ENCODE measurements at places on chromosomes 11 and 22.
A peak's percentile ranks its signal among the peaks of the same experiment; 100 is the strongest.

GRCh38 chr11:26244207-26244606, 87.7 kb upstream of the ANO3 start:
- DNase-seq: no peak

GRCh38 chr11:63614136-63614671, at the start of gene PLAAT3:
TSS of gene PLAAT3 (minus strand) at chr11:63614433. CDS start at chr11:63614014, 419 bp downstream.
- DNase-seq: peak; percentile 11

DNA sequence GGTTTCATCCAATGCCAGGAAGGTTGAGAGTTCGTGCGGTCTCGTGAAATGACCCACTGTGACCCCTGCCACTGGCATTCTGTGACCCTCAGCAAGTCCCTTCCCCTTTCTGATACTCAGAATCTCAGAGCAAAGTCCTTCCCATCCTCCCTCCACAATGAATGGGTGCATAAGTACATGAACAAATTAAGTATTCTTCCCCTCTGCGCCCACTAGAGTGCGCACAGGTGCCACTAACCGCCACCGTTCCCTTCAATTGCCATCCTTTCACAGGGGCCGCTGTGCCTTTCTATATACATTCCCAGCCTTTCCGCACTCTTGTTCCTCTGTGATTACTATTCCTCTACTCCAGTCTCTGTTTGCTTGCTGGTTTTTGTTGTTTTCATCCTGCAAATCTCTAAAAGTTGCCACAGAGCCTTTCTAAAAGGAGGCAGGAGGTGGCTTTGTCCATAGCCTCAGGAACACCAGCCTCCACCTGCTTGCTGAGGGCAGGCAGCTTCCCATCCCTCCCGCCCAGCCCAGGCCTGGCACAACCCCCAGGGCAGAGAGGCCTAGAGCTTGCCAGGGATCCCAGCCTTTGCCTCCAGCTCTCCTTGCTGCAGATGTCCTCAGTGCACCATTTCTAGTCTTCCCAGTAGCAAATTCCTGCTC, 6.7 kb upstream of the AP1B1 start:
- peak; percentile 41 for DNase-seq

DNA sequence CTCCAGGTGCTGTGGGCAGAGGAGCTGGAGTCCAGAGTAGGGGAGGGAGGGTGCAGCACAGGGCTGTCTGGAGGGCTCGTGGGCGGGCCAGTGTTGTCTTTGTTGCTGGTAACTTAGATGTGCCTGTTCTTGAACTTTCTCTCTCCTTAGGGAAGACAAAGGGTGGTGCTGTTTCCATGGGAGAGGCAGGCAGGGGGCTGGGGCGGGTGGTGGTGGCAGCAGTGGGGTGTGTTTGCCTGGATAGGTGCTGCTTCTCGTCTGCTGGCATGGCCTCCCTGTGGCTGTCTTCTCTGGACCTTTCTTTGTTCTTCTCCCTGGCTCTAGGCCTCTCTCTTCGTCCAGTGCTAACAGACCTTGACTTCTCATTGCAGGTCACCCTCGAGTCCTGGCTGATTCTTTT, 8.5 kb downstream of the SIDT2 start:
- DNase-seq: no peak

DNA sequence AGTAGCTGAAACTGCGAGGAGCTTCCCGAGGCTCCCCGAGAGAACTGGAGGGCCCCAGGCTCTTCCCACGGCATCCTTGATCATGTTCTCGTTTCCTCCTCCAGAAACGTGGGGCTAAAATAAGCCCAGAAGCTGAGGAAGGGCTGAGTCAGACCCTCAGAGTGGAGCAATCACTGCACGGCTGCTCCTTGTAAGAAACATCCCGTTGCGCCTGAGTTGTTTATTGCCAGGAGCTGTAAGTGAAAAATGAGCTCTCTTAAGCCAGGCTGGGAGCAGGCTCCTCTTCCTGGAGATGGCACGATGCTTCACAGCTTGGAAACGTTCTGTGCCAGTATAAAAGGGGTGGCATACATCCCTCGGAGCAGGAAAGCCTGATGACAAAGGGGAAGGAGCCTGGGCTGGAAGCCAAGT, 47.3 kb upstream of the SYN3 start:
- no peak for DNase-seq

- DNase-seq: no peak
These were observed 7.6 kb upstream of the SEPTIN5 start for GRCh38 chr22:19706661-19707151.

DNA sequence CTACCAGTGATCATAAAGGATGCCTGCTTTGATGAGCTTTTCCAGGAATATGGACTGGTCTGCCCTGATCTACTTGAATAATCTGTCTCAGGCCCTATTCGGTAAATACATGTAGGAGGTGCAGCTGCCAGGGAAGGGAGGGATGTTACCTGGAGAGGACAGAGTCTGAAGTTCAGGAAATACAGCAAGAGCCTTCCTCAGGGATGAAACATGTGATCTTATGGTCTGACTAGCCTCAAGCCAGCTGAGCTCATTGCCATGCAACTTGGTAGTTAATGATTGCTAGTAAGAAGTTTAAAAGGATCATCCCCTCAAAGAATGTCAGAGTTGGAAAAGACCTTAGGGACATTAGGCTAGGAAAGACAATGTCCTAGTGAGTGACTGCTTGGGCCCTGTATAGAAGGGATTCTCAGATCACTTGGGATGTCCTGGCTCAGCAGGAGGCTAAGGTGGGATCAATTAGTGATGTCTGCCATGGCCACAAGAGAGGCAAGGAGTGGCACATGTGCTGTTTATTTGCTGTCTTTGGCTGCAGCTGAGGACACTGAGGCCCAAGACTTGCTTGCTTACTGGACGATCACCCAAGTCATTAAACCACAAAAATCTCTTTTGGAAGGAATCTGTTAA, 18.5 kb downstream of the PTPRJ start:
- DNase-seq: no peak

- no peak for DNase-seq
These were observed 29.8 kb downstream of the NECTIN1 start for GRCh38 chr11:119699227-119699626.

GRCh38 chr11:34468209-34468841, 29.6 kb downstream of the CAT start:
- DNase-seq: no peak

DNA sequence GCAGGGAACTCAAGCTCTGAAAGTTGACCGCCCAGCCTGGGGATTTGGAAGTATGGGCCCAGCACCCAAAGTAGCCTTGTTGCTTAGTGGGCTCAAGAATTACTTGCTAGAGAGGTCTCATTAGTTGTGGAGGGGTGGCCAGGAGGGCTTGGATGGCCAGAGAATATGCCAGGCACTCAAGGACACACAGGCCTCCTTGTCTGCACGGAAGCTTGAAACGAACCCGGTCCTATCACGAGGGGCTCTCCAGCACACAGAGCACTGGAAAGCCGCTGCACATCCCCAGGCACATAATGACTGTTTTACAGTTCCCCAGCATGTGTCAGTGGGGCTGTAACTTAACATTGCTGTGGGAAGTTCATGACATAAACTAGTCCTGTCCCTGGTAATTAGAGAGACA, 55.9 kb downstream of the NAT10 start:
- no peak for DNase-seq

- DNase-seq: no peak
These were observed 117.1 kb downstream of the LDLRAD3 start for GRCh38 chr11:36060926-36061325.

GRCh38 chr11:67645521-67646461, 4.7 kb downstream of the ACY3 start:
- no peak for DNase-seq

DNA sequence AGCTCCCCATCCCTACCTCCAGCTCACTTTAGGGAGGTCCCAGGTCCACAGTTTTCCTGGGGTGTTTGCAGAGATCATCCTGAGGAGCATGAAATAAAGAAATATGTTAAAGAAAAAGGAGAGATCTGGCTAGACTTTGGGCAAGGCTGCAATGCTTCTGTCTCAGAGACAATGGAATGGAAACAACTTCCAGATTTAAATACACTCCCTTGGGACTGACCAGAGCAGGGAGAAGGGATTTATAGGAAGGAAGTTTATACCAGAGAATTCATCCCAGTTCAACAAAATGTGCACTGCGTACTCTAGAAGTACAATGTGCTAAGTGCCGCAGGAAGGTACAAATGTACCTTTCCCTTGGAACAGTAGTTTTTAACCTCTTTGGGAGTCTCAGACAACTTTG, 40.4 kb downstream of the ETS1 start:
- no peak for DNase-seq

GRCh38 chr11:103890654-103891053, 145.8 kb upstream of the DDI1 start:
- DNase-seq: no peak

DNA sequence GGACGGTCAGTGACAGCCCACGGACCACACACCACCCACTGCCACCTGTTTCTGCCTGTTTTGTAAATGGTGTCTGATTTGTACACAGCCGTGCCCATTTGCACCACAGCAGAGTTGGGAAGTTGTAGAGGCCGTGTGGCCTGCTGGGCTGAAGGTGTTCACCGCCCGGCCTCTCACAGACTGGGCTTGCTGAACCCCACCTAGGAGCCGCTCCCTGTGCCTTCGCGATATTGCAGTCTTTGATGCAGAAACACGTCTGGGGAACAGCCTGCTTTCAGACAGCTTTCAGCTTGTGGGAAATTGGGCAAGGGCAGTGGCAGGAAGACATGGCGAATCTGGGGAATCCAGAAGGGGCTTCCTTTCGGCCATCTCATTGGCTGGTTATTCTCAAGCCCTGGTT, 9.8 kb upstream of the GRAMD4 start:
- no peak for DNase-seq

DNA sequence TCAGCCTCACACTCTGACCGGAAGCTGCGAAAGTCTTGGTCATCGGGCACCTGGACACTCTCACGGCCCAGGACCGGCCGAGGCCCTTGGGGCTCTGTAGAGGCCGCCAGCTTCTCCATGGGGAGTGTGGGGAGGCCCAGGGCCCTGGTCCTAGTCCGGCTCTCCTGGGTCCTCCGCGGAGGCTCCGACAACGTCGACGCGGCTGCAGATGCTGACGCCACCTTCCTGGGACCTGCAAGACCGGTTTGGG, 12.9 kb downstream of the STARD10 start:
- DNase-seq: no peak

DNA sequence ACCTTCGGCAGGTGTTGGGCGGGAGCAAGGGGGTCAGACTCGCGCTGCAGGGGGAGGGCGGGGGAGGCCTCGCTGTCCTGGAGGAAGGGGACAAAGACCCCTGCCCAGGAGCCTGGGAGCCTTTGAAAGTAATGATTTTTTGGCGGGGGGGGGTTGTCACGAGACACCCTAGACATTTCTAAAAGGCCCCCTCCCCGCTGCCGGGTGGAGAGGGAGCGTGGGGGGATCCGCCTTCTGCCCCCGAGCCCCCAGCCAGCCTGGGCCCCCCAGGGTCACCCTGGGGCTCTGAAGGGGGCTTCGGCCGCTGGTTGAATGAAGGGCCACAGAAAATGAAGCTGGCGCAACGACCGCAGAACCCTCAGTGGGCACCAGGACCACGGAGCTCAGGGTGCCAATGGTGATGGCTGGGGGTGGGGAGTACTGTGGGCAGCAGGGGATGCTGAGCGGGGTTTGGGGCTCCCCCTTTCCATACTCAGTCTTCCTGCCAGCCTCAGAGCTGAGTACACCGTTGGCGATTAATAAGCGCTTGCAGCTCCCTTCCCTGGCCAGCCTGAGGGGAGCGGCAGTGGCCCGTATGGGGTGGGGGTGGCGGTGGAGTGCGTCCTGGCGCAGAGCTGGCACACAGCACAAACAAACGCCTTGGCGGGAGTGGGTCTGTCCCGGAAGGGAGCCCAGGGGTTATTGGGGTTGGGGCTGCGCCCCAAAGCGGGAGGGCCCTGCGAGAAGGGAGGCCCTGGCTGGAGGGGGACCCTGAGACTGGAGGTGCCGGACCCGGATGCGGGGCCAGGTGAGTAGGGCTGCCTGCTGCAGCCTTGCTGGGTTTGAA, 1.2 kb upstream of the DUSP8 start:
- peak; percentile 36 for DNase-seq

GRCh38 chr22:49788504-49788903, 39.2 kb downstream of the BRD1 start:
- no peak for DNase-seq

DNA sequence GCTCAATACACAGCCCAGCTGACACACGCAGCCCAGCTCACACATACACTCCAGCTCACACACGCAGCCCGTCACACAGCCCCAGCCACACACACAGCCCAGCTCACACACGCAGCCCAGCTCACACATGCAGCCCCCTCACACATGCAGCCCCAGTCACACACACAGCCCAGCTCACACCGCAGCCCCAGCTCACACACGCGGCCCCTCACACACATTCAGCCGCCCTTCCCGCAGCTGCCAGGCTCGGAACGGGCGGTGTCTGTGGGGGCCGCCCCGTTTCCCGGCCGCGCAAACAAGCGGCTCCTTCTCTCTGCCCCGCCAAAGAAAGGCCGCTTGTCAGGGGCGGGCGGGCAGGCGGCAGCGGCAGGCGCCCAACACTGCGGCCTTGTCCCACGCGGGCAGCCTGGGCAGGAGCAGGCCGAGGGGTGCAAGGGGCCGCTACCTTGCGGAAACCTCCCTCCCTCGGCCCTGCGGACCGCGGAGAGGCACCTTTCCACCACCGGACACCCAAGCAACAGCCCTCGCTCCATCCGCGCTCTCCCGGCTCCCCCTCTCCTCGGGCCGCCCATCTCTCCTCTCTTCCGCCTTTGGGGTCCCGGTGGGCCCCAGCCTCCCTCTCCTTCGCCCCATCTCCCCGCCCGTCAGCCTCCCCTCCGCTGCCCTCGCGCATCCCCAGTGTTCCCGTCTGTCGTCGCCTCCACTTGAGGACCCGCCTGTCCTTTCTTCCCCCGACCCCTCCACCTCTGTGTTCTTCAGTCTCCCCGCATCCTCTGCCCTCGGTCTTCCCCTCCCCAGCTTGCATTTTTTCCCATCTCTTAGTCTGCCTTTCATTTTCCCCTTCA, 2.2 kb downstream of the PHLDB1 start:
- DNase-seq: peak; percentile 18

DNA sequence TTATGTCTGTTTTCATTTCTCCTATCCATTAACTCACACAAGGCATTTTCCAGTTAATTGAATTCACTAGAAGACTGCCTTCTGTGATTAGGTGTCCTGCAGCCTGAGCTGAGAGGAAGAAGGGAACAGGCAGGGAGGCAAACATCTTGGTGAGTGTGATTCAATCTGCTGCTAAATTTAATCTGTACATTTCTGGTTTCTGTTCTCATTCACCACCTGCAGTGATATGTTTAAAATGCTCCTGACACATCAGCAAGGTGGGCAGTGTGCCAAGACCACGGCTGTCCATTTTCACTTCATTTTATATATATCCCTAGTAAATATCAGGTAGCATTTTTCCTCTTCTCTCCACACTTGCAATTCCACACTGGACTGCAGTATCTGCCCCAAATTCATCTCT, 416.5 kb downstream of the TMEM135 start:
- DNase-seq: no peak

- DNase-seq: no peak
These were observed 24.2 kb upstream of the TMEM123 start for GRCh38 chr11:102476812-102477211.

GRCh38 chr11:65124480-65125196, 2.5 kb downstream of the MRPL49 start:
- no peak for DNase-seq

Measured in T-helper 9 cell (primary cell).